Cardiac muscle cell (in vitro differentiated cells and primary cell): ENCODE measurements at places on chromosomes 16 and 17. TPM values are rescaled to one million over a fixed set of nuclear protein-coding genes. Genes with fewer than 3 reads are reported as not detected.

DNA sequence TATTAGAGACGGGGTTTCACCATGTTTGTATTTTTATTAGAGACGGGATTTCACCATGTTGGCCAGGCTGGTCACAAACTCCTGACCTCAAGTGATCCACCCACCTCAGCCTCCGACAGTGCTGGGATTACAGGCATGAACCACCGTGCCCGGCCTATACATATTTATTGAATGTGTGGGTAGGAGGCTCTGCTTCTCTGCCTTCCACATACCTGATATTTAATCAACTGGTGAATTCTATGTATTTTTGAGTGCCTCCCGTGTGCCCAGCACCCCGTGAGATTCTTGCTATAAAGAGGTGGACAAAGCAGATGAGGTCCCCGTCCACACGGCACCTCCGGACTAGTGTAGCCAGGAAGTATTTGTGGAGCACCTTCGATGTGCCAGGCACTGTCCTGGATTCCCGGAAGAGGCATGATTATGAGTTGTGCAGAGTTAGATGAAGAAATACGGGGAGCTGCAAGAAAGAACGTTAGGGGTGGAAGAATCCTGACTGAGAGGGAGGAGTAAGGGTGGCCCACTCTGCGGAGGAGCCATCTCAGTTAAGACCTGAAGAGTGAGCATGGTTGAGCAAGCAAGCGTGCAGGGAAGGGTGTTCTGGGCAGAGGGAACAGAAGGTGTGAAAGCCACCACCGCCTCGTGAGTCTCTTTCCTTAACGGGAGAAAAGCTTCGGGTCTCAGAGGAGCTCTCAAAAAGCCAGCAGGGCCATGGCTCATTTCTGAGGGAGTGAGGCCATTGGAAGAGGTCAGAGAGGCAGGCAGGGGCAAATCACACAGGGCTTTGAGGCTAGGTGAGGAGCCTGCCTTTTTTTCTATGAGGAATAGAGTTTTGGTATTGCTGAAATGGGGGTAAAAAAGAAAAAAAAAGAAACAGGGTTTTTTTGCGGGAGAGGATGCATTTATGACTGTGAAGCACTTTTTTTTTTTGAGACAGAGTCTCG lies 21.2 kb downstream of the CRISPLD2 start:
- no peaks in the 10 kb centered on the region for H3K36me3 ChIP-seq
- H3K4me1 ChIP-seq: no peaks in the 10 kb centered on the region
- H3K4me3 ChIP-seq: no peak overlapping the region

DNA sequence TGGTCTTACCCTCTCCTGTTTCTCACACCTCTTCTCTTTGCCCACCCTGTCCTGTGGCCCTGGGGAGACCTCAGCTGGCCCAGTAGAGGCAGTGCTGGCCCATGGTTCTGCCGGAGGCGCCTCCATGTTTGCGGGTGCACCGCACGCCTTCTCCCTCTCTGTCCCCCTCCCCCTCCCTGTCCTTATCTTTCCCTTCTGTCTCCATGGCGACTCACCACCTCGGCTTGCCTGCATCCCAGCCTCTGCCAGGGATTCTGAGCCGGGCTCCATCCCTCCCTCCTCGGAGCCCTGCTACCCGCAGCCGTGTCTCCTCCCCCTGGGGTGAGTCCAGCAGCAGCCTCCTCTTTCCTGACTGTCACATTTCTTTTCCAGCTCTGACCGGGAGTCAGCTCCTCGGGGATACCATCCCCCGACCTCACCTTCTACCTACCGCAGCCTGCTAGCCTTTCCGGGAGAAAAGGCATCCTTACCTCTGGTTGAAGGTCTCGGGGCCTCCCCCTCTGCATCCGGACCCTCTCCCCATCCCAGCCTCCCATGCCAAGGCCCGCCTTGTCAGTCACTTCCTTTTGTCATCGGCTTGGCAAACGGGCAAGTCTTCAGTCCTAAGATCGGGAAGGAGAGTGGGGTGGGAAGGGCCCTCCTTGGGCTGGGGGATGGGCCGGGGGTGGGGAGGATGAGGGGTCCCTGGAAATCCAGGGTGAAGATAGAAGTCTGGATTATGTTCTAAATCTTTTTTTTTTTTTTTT lies at the start of gene RNF112:
TSS of gene RNF112 (plus strand) at position 358 of the 746 bp plus-strand sequence. CDS start at position 535, 177 bp downstream.
- DNase-seq: peak; percentile 76
- no peaks in the 10 kb centered on the region for H3K27me3 ChIP-seq
- no peaks in the 10 kb centered on the region for H3K4me1 ChIP-seq

GRCh38 chr17:74427763-74428153 lies 4.1 kb upstream of the GPRC5C start:
- DNase-seq: no peak
- H3K4me1 ChIP-seq: peaks cover 24% of the 10 kb centered on the region
- no peak overlapping the region for H3K4me3 ChIP-seq
- no peaks in the 10 kb centered on the region for H3K27me3 ChIP-seq
- H3K27ac ChIP-seq: peak overlapping the region; percentile 88
- no peaks in the 10 kb centered on the region for H3K36me3 ChIP-seq

DNA sequence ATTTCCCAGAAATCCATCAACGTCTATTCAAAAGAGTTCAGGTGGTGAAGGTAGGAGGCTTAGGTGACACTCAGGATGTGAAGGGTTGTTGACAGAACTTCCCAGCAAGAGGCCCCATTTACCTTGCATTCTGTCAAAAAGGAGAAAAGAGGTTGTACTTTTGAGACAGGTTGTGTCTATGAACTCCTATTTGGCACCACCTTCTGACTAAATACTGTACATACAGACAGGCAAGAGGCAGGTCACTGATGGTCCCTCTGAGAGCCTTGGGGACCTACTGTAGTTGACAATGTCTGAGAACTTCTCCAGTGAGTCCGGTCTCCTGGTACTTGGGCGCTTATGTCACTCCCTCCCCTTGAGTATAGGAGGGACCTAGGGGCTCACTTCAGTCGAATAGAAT lies 479.3 kb upstream of the ZFHX3 start:
- H3K4me3 ChIP-seq: no peak overlapping the region
- H3K36me3 ChIP-seq: no peaks in the 10 kb centered on the region
- no peaks in the 10 kb centered on the region for H3K4me1 ChIP-seq
- DNase-seq: no peak
- no peaks in the 10 kb centered on the region for H3K27me3 ChIP-seq
- H3K27ac ChIP-seq: no peak overlapping the region

GRCh38 chr17:18230288-18231141 lies 5.1 kb downstream of the LLGL1 start:
- no peak for DNase-seq
- no peaks in the 10 kb centered on the region for H3K27me3 ChIP-seq
- peaks cover 13% of the 10 kb centered on the region for H3K4me1 ChIP-seq
- no peak overlapping the region for H3K27ac ChIP-seq
- H3K4me3 ChIP-seq: no peak overlapping the region
- H3K36me3 ChIP-seq: peaks cover 8% of the 10 kb centered on the region

DNA sequence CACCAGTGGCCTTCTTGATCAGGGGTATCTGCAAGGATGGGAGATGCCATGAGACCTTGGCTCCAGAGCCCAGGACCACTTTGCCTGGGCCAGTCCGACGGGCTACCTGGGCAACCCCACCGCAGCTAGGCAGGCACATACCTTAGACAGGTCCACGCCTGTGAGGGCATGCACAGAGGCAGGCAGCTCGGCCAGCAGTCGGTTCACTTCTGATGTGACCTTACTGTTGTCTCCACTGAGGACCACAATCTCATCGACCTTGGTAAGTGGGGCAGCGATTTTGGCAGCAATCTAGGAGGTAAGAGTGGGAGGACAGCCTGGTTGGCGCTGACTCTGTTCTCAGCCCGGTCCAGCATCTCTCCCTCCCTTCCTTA lies 17.0 kb downstream of the FLOT2 start:
- no peak overlapping the region for H3K4me3 ChIP-seq
- no peak overlapping the region for H3K27ac ChIP-seq
- DNase-seq: no peak
- H3K4me1 ChIP-seq: no peaks in the 10 kb centered on the region
- no peaks in the 10 kb centered on the region for H3K27me3 ChIP-seq

- H3K27ac ChIP-seq: no peak overlapping the region
- no peaks in the 10 kb centered on the region for H3K4me1 ChIP-seq
- H3K27me3 ChIP-seq: no peaks in the 10 kb centered on the region
- DNase-seq: peak; percentile 91
Measured at GRCh38 chr16:15976929-15977637, 27.7 kb downstream of the ABCC1 start.

The FADS6 gene
- polyA plus RNA-seq: 0.76 and 1.3 TPM in 2 replicates

GRCh38 chr17:39926135-39926587 lies 1.2 kb downstream of the ORMDL3 start:
- DNase-seq: peak; percentile 18
- H3K27ac ChIP-seq: no peak overlapping the region
- peaks cover 7% of the 10 kb centered on the region for H3K36me3 ChIP-seq

GRCh38 chr17:21113049-21113690 lies 13.6 kb upstream of the DHRS7B start:
- no peaks in the 10 kb centered on the region for H3K36me3 ChIP-seq
- no peak overlapping the region for H3K4me3 ChIP-seq
- H3K4me1 ChIP-seq: no peaks in the 10 kb centered on the region
- H3K27ac ChIP-seq: no peak overlapping the region
- H3K27me3 ChIP-seq: no peaks in the 10 kb centered on the region
- DNase-seq: no peak

The ADCY9 gene
- polyA plus RNA-seq: 7.1 and 14.9 TPM in 2 replicates

DNA sequence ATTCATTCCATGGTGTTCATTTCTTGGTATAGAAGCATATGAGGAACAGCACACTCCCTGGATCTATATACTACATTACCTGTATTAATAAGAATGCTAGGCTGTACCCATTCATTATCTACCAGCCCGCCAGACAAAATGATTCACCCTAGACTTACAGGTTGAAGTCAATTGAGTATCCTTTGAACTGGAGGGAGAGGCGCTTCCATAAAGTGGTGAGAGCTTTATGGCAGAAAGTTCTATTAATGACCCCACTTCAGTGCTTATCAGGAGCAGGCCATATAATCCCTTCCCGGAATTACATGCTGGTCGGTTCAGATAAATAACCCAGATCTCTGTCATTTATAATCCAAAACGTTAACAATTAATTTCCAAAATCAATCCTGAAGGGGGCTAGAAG lies 44.5 kb upstream of the TOX3 start:
- H3K36me3 ChIP-seq: no peaks in the 10 kb centered on the region
- peaks cover 24% of the 10 kb centered on the region for H3K27me3 ChIP-seq
- no peak for DNase-seq

DNA sequence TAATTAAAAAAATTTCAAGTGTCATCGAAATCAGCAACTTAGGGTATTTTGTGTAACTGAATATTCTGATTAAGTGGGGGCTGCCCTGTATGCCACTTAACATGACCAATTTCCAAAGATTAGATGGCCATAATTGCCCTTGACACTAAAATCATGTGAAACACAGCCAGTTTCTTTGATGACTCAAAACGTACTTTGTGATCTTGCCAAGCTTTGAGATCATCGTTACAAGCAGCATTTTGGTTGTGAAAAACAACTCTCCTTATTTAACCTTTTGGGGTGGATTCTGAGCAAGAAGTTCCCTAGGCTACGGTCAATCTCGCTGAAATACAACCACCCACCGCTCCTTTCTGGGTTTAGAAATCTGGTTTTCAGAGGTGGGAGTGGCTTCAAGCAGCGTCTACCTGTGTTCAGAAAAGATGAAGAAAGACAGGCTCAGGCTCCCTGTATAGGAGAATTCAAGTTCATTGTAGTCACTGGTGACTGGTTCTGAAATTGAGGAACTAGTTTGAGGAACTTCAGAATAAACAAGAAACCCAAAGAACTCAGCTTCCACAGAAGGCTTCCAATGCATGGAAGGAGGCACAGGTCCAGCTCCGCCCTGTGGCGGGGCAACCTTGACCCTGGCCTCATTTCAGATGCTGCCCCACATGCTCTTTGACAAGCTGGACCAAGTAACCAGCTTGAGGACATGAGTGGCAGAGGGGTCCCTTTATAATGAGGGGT lies 9.4 kb downstream of the MAP3K14 start:
- no peak overlapping the region for H3K4me3 ChIP-seq
- H3K27ac ChIP-seq: no peak overlapping the region
- peaks cover 16% of the 10 kb centered on the region for H3K4me1 ChIP-seq
- H3K27me3 ChIP-seq: no peaks in the 10 kb centered on the region
- no peak for DNase-seq

The HOXB8 gene
- not detected in 2 replicates for polyA plus RNA-seq

DNA sequence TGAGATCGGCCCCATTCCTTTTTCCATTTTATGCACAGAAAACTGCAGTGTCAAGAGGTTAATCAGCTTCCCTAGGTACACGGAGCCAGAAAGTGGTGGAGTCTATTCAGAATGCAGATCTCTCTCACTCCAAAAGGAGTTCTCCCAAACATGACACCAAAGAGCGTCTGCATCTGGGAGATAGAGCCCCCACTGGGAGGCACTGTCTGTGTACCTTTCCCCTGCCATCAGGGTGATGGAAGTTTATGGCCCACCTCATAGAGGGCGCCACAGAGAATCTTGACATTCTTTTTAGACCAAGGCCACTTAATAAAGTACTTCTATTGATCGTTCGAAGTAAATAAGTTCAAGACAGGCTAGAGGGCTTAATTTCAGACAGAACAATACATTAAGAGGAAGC lies 493.7 kb upstream of the ERCC4 start:
- no peaks in the 10 kb centered on the region for H3K4me1 ChIP-seq
- no peak overlapping the region for H3K27ac ChIP-seq
- no peak overlapping the region for H3K4me3 ChIP-seq
- H3K27me3 ChIP-seq: no peaks in the 10 kb centered on the region

- H3K4me1 ChIP-seq: no peaks in the 10 kb centered on the region
- peak; percentile 79 for DNase-seq
- H3K27ac ChIP-seq: no peak overlapping the region
- no peaks in the 10 kb centered on the region for H3K36me3 ChIP-seq
- H3K27me3 ChIP-seq: peaks cover 61% of the 10 kb centered on the region
Measured at GRCh38 chr16:62035115-62036092, 834 bp downstream of the CDH8 start.

GRCh38 chr17:34259146-34259545 lies 4.1 kb downstream of the CCL2 start:
- H3K27me3 ChIP-seq: no peaks in the 10 kb centered on the region
- peaks cover 4% of the 10 kb centered on the region for H3K4me1 ChIP-seq
- no peak for DNase-seq
- H3K27ac ChIP-seq: no peak overlapping the region
- no peaks in the 10 kb centered on the region for H3K36me3 ChIP-seq

DNA sequence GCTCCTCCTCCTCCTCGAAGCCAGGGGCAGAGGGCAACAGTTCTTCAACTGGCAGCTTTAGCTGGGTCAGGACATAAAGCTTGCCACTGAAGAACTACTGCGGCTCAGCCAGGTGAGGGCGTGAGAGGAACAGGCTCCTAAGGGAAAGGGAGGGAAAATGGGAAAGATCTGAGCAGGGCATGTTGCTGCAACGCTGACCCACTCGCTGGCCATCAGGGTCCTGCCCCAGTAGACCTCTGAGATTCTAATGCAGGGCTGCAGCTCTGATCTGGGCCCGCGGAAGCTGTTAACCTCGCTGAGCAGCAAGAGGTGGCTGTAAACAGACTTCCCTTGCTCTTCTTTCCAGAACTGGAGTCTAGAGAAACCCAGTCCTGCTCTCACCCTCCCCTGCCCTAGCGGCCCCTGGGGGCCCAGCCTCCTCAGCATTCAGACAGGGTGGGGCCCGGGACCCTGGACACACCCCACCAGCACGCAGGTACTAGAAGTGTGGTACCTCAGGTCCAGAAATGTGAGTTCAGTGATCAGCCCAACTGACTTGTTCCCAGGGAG lies 3.8 kb upstream of the TLCD2 start:
- peak overlapping the region; percentile 97 for H3K27ac ChIP-seq
- peak; percentile 70 for DNase-seq
- H3K27me3 ChIP-seq: no peaks in the 10 kb centered on the region
- no peaks in the 10 kb centered on the region for H3K36me3 ChIP-seq
- peak overlapping the region; percentile 93 for H3K4me3 ChIP-seq

- DNase-seq: no peak
- H3K4me3 ChIP-seq: no peak overlapping the region
- no peak overlapping the region for H3K27ac ChIP-seq
- no peaks in the 10 kb centered on the region for H3K36me3 ChIP-seq
- H3K4me1 ChIP-seq: no peaks in the 10 kb centered on the region
Measured at GRCh38 chr16:80622007-80622406, 81.2 kb downstream of the DYNLRB2 start.
